ENCODE measurements at places on chromosomes 11 and 22.

GRCh38 chr22:48494256-48494967 is 1333.3 kb downstream of the BRD1 start:
- no peak for DNase-seq

GRCh38 chr11:33779849-33780528 is 5.7 kb upstream of the FBXO3 start:
- DNase-seq: no peak

- DNase-seq: peak; percentile 89
Measured at GRCh38 chr11:13939961-13940906, 22.3 kb upstream of the SPON1 start.

GRCh38 chr11:134443246-134443645 is 31.2 kb upstream of the B3GAT1 start:
- no peak for DNase-seq

GRCh38 chr11:30322826-30323710 is at the start of gene ARL14EP:
TSS of gene ARL14EP (plus strand) at chr11:30323104. CDS start at chr11:30330949, 7,845 bp downstream.
- DNase-seq: peak; percentile 96

DNA sequence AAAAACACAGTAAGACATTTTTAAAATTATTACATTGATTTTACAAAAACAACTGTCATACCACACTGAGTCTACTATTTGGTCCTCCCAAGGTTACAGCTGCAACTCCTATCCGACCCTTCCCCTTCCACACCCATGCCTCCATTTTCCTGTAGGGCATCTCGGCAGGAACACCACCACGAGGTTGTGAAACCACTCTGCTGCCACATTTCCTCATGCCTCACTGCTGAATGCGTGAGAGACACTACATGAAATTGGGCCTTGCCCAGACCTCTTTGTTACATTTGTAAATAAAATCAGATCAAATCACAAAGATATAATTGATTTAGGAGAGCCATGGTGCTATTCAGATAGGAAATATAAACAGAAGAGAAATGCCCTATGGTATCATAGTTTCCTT is 2.0 kb downstream of the ARHGAP32 start:
- no peak for DNase-seq

- no peak for DNase-seq
Measured at GRCh38 chr11:64720167-64720566, 2.8 kb downstream of the NRXN2 start.

GRCh38 chr11:11318961-11319360 is 34.1 kb downstream of the CSNK2A3 start:
- no peak for DNase-seq

DNA sequence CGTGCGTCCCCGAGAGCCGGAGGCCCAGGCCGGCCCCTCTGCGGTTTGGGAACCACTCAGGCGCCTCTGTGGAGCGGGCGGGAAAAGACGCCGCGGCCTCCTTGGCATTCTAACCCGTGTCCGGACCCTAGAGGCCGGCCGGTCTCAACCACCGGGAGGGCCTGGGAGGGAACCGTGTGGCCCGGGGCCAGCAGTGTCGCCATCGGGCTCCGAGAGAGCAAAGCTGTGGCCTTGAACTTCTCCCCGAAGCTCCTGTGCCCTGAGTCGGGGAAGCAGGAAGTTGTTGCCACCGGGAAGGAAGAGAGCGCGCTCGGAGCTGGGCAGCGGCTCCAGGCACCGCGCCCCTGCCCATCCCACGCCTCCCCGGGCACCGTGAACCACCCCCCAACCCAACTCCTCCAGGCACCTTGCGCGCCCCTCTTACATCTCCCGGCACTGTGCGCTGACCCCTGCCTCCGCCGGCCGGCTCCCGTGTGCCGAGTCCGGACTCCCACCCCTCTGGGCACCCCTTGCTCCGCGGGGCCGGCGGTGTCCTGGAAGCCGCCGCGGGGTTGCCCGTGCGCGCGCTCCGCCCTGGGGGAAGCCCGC is 80.0 kb upstream of the PPARA start:
- DNase-seq: peak; percentile 78

DNA sequence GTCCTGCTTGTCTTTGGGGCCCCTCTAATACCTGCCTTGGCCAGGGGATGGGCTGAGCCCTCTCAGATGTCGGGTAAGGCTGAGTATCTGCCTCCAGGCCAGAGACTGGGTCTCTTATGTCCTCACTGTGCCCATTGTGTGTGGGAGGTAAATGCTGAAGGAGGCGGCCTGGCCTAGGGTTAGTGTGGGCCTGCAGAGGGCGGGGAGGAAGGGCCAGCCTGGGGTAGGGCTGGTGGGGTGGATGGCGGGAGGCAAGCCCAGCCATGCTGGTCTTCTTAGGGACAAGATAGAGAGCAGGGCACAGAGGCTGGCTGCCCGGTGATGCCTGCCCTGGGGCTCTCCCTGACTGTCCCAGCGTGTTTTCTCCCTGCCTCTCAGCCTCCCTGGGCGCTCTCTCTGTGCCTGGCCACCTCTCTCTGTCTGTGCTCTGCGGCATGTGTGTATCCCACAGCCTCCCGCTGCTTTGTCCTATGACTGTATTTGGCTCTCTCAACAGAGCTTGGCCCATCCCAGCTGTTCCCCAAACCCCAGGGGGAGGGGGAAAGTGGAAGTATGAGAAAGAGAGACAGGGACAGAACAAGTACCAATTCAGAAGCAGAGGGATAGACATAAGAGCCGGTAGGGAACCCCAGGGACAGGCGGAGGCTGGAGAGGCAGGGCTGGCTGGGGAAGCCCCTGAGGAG is 57.0 kb downstream of the PDE2A start:
- DNase-seq: no peak

- no peak for DNase-seq
Measured at GRCh38 chr11:96101146-96101545, 177.2 kb upstream of the MTMR2 start.

GRCh38 chr22:49500942-49501395 is 326.7 kb downstream of the BRD1 start:
- DNase-seq: no peak

- DNase-seq: no peak
Measured at GRCh38 chr11:129308241-129308865, 67.3 kb upstream of the BARX2 start.

- DNase-seq: peak; percentile 82
Measured at GRCh38 chr11:8192016-8192895, 23.4 kb upstream of the RIC3 start.

- DNase-seq: no peak
Measured at GRCh38 chr11:18091731-18092130, 14.2 kb downstream of the SAAL1 start.

- no peak for DNase-seq
Measured at GRCh38 chr11:42816471-42816870, 495.3 kb upstream of the API5 start.

- DNase-seq: no peak
Measured at GRCh38 chr11:103344886-103345285, 235.7 kb downstream of the DYNC2H1 start.

DNA sequence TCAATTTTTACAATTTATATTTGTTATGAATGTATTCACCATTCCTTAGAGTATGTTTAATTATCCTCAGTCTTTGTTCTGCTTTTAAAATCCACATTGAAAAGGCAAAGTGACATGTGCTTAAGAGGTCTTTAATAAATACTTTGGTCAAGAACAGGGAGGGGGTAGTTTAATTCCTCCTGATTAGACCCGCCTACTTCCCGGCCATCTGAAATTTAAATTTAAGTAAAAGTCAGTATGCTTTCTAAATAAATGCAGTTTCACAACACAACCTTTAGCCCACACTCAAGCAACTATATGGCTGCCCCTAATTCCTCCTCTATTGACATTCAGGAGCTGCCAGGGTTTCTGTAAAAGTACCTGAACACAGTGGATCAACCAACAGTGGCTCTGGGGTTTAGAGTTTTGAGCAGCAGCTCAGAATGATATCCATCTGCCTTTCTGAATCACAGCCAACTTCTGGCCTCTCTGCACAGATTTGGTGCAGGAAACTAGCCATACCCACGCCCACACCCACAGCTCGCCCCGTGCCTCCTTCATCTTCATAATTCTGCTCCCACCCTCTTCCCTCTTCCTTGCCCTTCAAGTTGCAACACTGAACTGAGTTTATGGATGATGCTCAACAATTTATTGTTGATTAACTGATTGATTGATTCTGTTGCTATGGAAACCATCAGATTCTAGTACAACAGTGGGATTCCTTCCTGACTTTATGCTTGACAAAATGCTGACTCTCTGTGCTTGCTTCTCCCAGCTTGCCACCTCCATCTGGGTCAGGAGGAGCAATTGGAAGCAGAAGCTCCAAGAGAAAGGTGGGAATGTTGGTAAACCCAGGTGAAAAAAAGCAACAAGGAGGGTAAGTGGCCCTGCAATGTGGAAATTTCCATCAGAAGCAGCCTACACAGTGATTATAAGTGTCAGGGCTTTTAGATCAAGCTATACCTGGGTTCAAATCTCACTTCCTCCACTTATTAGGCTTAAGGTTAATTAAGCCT is 70.8 kb downstream of the PANX1 start:
- DNase-seq: no peak

- peak; percentile 82 for DNase-seq
Measured at GRCh38 chr11:128467610-128468041, 119.7 kb downstream of the ETS1 start.

GRCh38 chr11:101129203-101129943 is at the start of gene PGR:
TSS of gene PGR (minus strand) at chr11:101129813. CDS start at chr11:101129070, 743 bp downstream.
- DNase-seq: no peak

DNA sequence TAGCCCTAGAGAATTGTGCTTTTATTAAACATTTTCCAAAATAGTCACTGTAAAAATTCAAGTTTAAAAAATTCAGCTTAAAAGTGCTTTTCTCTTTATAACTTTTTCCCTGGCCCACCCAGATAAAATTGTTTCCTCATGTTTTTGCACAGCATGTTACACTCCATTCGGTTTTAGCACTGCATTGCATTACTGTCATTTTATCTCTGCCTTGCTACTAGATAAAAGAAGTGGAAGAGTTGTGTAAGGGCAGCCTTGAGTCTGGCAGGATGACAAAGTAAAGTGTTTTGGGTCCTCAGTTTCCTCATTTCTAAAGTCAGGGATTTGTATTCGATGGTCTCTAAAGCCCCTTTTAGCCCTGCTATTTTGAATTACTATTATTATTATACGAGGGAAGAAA is 99.8 kb downstream of the ATM start:
- DNase-seq: no peak

- DNase-seq: no peak
Measured at GRCh38 chr11:90192869-90193582, 29.8 kb downstream of the CHORDC1 start.

DNA sequence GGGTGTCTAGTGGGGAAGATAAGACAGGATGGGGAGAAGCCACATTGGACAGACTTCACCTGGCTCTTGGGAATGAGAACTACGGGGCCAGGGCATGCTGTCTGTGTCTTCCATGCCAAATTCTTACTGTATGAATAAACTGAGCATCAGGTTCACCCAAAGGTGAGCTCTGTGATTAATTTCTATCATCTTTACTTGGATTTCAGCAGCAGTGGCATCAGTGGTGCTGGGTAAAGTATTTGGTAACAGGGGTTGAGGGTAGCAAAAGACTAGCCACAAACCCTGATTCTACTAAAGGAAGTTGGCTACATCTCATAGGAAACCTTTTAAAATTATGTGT is 38.8 kb downstream of the IRAG1 start:
- DNase-seq: no peak

- DNase-seq: no peak
Measured at GRCh38 chr22:19943082-19944026, 1.7 kb upstream of the TXNRD2 start.

- DNase-seq: no peak
Measured at GRCh38 chr22:17007852-17008731, at the start of gene GAB4. TSS of gene GAB4 (minus strand) at chr22:17008222. CDS start at chr22:17008114, 108 bp downstream.

- no peak for DNase-seq
Measured at GRCh38 chr11:33256031-33256812, 959 bp upstream of the HIPK3 start.

DNA sequence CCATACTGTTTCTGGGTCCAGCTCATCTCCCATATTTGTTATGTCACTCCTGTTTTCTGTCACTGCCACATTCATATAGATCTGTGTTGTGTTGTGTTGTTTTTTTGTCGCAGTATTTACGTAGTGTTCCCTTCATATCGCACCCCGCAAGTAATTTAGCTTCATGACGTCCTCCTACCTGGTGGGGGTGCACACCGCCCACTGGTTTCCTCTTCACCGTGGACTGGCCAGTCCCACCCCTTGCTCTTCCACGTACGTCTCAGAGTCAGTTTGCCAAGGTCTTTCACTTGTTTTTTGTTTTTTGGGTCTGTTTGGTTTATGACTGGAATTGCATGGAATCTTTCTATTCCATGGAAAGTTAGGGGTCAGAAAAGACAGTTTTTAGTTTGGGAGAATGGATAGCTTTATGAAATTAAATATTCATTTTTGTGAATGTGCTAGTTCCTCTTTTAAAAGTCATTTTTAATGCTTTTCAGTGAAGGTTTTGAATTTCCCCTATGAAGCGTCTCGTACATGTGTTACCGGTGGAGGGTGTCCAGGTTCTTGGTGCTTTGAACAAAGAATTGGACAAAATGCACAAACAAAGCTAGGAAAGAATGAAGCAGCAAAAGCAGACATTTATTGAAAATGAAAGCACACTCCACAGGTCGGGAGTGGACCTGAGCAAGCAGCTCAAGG is 134.3 kb downstream of the TBC1D22A start:
- DNase-seq: no peak

GRCh38 chr11:86492370-86493010 is 117.8 kb downstream of the CCDC81 start:
- DNase-seq: no peak

GRCh38 chr22:39471381-39472141 is 14.7 kb downstream of the MGAT3 start:
- DNase-seq: peak; percentile 75

DNA sequence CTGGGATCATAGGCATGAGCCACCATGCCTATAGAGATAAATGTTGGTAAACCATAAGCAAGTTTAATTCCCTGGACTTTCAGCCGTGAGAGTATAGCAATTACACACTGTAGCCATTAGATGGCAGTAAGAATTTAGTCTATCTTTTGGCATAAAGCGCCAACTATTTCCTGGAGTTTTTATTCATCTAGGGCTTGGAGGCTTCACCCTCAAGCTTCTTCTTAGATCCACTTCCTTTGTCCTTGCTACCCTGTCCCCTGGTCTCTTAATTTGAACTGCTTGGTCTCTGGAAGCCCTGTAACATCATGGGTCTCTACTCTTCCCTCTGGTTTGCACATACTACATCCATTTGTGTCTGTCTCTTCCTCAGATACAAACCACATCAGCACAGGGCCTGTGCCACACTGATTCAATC is 38.2 kb downstream of the OR10A6 start:
- DNase-seq: peak; percentile 67

- peak; percentile 91 for DNase-seq
Measured at GRCh38 chr22:50148991-50149721, 21.4 kb upstream of the PANX2 start.

- DNase-seq: no peak
Measured at GRCh38 chr22:23010430-23010829, 59.9 kb upstream of the GNAZ start.

GRCh38 chr11:58674609-58675008 is 52.1 kb downstream of the CNTF start:
- DNase-seq: no peak

GRCh38 chr22:38214302-38215056 is 12.7 kb downstream of the MAFF start:
- peak; percentile 86 for DNase-seq

- peak; percentile 84 for DNase-seq
Measured at GRCh38 chr11:116605543-116606459, 167.0 kb downstream of the BUD13 start.

GRCh38 chr11:62556108-62556874 is 9.7 kb upstream of the AHNAK start:
- peak; percentile 96 for DNase-seq
